SIG-M5 (cell line): ENCODE measurements at places on chromosomes 3 and 15.

GRCh38 chr3:47871389-47871788 lies 68.5 kb downstream of the DHX30 start:
- no peak for DNase-seq

DNA sequence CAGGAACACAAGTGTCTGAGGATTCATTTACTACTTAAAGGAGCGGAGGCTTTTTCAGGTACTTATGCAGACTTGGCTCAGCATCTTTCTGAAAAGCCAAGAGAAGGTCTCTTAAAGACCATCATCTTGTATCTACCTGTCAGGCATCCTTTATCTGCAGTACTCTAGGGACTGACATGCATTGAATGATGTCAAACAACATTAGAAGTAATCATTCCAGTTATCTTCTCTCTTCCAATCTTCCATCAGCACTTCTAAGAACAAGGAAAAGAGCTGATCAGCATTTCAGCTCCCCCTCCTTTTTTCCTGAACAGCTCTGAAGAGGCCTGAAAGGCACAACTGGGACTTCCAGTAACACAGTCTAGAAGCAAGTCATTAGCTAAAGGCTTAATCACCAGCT lies 214.8 kb downstream of the KCNH8 start:
- no peak for DNase-seq

- DNase-seq, result no peak
These were observed 674.1 kb downstream of the MECOM start for GRCh38 chr3:168989396-168989795.

GRCh38 chr3:143146486-143147274 lies 27.1 kb downstream of the CHST2 start:
- DNase-seq, result no peak

DNA sequence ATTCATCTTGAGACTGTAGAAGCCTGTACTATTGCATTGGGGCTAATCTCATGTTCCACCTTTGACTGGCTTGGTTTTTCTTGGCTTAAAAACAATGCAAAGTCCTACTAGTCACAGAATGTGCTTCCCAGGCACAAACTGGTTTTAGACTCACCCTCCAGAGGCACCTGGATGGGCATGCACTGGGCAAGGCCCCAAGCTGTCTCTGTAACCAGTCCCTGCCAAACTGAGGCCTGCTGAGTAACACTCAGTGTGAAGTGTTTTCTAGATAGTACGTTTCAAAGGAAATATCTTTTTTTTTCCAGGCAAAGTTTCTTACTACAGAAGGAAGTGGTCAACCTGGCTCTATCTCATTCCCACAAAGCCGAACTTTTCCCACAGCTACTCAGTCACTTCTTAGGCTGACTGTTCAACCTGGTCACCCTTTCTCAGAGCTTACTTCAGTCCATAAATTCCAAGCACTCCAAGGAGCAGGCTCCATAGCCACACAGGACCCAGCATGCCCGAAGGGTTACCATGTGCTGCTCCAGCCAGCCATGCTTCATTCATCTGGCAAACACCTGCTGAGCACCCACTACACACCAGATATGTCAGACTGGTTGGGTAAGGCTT lies 57.4 kb downstream of the NPTN start:
- no peak for DNase-seq

DNA sequence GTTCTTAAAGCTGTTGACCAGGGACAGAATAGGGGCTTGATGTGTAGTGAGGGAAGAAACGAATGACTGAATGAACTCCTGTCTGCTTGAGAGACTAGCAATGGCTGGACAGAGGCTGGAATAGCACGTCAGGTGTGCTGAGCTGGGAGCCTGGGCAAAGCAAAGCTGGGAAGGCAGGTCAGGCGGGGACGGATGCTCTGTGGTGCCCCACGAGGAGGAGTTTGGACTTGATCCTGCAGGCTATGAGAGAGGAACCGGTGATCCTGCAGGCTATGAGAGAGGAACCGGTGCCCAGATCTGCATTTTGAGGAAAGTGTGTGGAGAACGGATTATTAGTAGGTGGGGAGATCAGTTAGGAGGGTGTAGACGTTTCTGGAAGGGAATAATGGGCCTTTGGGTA lies 31.3 kb upstream of the PSTPIP1 start:
- no peak for DNase-seq

- no peak for DNase-seq
These were observed 39.0 kb downstream of the CHDH start for GRCh38 chr3:53807117-53807810.

- no peak for DNase-seq
These were observed 551.9 kb downstream of the EDEM1 start for GRCh38 chr3:5739299-5739935.

GRCh38 chr15:99522288-99522687 lies 43.5 kb upstream of the MEF2A start:
- no peak for DNase-seq

GRCh38 chr15:50128266-50128665 lies 9.2 kb upstream of the ATP8B4 start:
- no peak for DNase-seq

- no peak for DNase-seq
These were observed 136.2 kb downstream of the TJP1 start for GRCh38 chr15:29686079-29686425.

GRCh38 chr15:96362011-96362754 lies 31.7 kb downstream of the NR2F2 start:
- DNase-seq, result no peak

- DNase-seq, result no peak
These were observed 8.0 kb upstream of the PARL start for GRCh38 chr3:183892610-183893214.
